DMS153 (cell line): ENCODE measurements at places on chromosomes 1 and 21.

GRCh38 chr1:71711456-71711855, 570.9 kb downstream of the NEGR1 start:
- no peak for DNase-seq

DNA sequence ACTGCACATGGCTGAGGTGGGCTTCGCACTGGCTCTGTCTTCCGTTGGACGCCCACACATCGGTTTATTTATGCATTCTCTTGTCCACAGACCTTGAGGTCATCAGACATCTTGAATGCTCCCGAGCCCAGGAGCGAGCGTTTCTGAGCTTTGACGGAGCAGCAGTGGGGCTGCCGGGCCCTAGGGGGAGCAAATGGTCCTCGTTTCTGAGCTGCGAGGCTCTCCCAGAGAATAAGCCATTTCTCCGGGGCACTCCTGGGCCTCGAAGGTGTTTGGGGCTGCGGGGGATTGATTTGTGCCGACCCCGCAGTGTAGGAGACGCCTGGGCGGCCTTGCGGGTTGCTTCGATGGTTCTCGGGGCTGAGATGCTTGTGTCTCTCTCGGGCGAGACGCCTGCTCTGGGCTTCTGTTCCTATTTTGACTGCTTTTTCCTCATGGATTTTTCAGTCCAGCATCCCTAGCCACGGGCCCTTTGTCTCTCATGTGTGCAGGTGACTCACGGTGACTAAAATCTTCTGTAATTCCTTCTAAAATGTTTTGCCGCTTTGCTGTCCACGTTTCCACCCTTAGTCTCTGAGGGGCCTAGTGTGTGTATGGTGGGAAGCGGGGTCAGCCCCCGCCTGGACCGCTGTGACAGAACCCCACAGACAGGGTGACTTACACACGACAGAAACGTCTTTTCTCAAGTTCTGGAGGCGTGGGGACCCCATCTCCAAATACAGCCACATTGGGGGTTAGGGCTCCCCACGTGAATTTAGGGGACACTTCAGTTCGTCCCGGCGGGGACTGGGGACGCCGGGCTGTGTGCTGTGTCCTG, 62.1 kb downstream of the FAAP20 start:
- peak; percentile 43 for DNase-seq

GRCh38 chr1:54968551-54968950, 11.9 kb upstream of the TMEM61 start:
- DNase-seq, result no peak

GRCh38 chr21:39009587-39010225, 173.5 kb downstream of the PSMG1 start:
- DNase-seq, result no peak

DNA sequence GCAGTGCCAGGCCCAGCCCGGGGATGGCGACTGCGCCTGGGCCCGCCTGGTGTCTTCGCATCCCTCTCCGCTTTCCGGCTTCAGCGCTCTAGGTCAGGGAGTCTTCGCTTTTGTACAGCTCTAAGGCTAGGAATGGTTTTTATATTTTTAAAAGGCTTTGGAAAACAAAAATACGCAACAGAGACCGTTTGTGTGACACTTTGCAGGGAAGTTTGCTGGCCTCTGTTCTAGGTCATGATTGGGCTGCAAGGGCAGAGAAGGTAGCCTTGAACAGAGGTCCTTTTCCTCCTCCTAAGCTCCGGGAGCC, 719 bp downstream of the SOD1 start:
- no peak for DNase-seq

GRCh38 chr1:155859881-155860871, 809 bp downstream of the SYT11 start:
- peak; percentile 90 for DNase-seq

DNA sequence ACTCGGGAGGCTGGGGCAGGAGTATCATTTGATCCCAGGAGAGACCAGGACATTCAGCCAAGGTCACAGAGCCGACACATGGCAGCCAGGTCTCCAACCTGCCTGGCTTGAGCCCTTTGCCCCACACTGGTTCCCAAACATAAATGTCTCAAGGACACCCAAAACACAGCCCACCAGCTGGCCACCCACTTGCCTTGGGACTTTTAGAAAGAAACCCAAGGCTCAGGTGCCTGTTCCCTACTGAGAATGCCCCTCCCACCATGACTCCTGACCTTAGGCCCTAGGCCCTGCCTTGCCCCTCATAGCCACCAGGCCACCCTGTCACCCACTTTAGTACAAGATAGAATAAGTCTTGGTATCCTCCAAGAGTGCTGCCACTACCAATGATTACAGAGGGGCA, 41.9 kb upstream of the LRP8 start:
- no peak for DNase-seq

DNA sequence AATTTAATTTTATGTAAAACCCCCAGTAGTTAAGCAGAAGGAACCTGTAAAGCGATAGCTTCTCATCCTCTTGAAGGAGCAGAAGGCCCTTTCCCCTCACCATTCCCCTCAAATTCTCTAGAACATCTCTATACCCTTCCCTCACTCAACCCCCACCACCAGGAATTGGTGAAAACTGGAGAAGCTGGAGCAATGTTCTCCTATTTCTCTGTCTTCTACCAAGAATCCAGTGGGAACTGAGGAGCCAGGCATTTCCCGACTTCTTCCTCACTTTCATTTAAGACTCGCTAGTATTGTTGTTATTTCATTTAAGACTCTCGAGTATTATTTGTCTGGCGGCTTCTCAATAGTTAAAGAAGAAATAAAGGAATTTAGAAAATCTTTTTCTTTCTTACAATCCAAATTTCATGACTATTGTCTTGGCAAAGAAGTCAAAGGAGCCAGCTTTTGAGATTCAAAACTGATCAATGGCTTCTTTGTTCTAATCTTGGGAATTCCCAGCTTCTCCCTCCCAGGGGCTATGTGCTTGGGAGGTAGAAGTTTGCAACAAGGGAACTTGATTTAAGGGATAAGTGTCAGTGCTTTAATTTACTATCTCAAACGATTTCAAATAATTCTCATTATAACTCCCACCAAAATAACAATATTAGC, 253.3 kb upstream of the ADGRL2 start:
- no peak for DNase-seq

GRCh38 chr1:42442662-42443061, 13.2 kb downstream of the ZMYND12 start:
- no peak for DNase-seq
